ENCODE measurements at places on chromosomes 6 and 20. TPM values are rescaled to one million over a fixed set of nuclear protein-coding genes. Genes with fewer than 3 reads are reported as not detected.

SLC22A7 gene
- total RNA-seq: not detected

GABBR1 gene
- 42.2 TPM for total RNA-seq

WFDC12 gene
- not detected for total RNA-seq

TP53RK gene
- 20.0 TPM for total RNA-seq

SAPCD1 gene
- not detected for total RNA-seq

FHL5 gene
- 14.4 TPM for total RNA-seq

SLC22A3 gene
- 20.3 TPM for total RNA-seq

ZKSCAN3 gene
- total RNA-seq: 10.4 TPM

RNF8 gene
- 19.9 TPM for total RNA-seq

CCDC28A gene
- total RNA-seq: 18.3 TPM

LPIN3 gene
- total RNA-seq: 7.6 TPM

ZHX3 gene
- total RNA-seq: 151 TPM

LAMA4 gene
- 334 TPM for total RNA-seq

PGC gene
- total RNA-seq: not detected

TOP1 gene
- 28.5 TPM for total RNA-seq

Data from esophagus muscularis mucosa (tissue), 4 donors.